ENCODE measurements at places on chromosomes 3 and 15.

- no peak for DNase-seq
These were observed 971.2 kb downstream of the DIPK2A start for GRCh38 chr3:144942838-144943197.

DNA sequence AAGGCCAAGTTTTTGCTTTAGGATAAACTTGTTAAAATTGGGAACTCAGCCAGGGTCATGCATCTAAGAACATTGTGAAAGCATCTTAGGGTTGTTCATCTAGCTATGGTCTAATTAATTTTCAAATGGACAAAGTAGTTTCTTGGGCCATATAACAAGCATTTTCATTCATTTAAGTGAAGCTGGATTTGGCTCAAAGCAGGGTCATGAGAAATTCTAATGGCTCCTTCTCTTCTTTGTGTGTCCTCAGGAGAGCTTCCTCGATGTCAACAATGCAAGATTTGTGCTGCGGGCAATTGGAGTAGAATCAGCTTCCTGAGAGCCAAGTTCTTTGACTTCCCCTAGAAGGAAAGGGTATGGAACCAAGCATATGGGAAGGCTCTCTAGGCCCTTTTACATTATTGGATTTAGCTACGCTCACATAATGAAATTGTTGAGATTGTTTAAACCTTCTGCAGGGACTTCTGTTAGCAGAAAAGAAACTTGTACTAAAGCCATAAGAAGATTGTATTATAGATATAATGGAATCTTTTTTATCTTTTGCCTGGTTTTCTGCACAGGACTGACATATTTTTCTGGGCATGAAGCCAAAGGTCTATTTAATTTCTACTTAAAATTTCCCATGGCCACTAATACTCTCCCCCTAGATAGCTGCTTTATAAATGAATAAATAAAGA is 1.8 kb upstream of the SAMMSON start:
- DNase-seq: no peak

DNA sequence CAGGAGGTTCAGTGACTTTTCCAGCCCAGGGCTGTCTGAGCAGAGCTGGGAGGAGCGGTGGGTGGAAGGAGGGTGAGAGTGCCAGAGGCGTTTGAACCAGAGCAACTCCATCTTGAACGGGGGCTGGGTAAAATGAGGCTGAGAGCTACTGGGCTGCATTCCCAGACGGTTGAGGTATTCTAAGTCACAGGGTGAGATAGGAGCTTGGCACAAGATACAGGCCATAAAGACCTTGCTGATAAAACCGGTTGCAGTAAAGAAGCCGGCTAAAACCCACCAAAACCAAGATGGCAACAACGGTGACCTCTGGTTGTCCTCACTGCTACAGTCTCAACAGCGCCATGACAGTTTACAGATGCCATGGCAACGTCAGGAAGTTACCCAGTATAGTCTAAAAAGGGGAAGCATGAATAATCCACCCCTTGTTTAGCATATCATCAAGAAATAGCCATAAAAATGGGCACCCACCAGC is 60.2 kb downstream of the ABTB1 start:
- no peak for DNase-seq

- DNase-seq: no peak
These were observed 72.7 kb upstream of the DCLK3 start for GRCh38 chr3:36837089-36837488.

Measured in bronchial epithelial cell (primary cell).